Stimulated activated memory B cell treated with anti-CD40 and anti-IgM and Interleukin-4, amounts not matched to agents 10 μg/mL and 1 μg/mL and 100 μg/mL, for 72 hours (primary cell): ENCODE measurements at places on chromosomes 12 and 14.

- no peak for ATAC-seq
Measured at GRCh38 chr12:119354172-119354571, 19.6 kb downstream of the CCDC60 start.

DNA sequence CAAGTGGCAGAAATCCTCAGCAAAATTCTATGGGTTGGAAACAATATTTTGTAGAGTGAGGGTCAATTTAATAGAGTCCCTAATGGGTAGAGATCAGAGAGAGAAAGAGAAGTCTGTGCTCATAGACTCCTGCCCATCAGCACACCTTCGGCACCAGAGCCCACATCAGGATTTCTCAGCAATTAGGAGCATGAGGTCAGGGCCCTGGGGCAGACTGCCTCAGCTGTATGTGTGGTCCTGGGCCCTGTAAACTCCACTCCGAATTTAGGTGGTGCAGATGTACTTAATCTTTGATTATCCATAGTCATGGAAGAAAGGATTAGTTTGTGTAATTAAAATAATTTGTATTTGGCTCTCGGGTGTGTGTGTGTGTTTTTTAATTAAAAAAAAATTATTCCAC lies 372.6 kb downstream of the AEBP2 start:
- ATAC-seq: no peak

DNA sequence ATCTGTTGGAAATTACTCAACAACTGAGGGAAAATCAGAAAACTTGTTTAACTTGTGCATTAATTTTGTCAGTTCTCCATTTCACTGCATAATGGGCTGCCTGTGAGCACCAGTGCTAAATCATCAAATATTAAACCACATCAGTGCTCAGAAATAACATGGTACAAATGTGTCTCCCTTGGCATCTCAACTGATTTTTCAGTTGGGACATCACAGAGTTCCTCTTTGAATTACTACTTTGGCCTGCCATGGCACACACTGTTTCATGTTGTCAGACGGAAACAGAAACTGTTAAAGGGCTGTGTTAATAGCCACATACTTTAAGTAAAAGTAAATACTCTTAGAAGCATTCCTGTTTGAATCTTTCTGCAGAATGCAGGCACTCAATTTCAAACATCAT lies 42.1 kb upstream of the STRN3 start:
- no peak for ATAC-seq

- no peak for ATAC-seq
Measured at GRCh38 chr12:112288638-112289037, 93.6 kb downstream of the HECTD4 start.

DNA sequence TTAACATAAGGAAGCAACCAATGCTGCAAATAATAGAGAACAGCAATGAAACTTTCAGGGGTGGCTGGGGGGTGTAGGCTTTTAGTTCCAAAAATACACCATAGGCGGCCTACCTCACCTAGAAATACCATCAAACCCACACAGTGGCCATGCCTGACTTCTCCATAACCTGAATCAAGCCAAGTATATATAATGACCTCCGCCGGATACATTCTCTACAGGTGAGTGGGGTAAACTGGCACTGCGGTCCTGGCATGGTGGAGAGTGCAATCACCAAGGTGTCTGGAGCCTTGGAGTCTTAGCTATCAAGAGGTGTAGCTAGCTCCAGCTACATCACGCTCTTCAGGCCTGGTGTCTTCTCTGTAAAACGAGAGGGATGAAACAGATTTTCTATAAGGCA lies 1.2 kb downstream of the ZBTB25 start:
- ATAC-seq: no peak

- ATAC-seq: no peak
Measured at GRCh38 chr12:110171186-110171538, 47.0 kb downstream of the IFT81 start.

DNA sequence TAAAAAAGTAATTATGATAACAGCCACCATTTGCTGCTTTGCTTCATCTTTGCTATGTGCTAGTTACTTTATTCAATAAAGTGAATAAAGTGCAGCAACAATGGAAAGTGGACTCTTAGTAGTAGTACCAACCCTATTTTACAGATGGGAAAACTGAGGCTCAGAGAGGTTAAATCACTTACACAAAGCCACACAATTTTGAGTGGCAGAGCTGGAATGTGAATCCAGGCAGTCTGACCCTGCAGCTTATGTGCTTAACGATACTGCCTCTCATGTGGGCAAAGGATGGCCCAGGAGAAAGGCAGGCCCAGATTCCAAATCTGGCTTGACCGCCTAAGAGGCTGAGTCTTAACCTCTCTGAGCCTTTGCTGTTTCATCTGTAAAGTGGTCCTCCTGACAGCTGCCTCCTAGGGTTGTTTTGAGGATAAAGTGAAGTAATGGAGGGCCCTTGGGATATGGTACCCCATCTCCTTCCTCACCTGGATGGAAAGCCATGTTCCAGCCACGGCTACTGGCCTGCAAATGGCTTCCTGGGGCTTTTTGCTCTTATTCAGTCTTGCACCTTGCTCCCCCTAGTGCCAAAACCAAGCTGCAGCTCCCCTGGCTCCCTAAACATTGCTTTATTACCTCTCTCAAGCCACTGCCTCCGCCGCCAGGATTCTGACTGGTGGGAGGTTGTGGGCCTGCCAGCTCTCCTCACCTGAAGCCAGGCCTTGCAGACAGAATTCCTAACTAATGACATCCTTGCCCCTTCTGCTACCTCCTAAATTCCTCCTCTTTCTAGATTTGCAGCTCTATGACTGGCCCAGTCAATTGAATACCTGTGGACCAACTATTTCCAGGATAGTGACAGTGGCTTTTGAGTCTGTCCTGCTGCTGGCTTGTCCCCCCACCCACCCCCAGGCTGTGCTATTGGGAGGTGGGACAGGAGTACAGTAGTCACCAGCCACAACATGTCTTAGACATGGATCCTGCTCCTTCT lies 283.3 kb upstream of the PWP1 start:
- ATAC-seq: peak; percentile 40
